ENCODE measurements at places on chromosomes 5 and 9.

DNA sequence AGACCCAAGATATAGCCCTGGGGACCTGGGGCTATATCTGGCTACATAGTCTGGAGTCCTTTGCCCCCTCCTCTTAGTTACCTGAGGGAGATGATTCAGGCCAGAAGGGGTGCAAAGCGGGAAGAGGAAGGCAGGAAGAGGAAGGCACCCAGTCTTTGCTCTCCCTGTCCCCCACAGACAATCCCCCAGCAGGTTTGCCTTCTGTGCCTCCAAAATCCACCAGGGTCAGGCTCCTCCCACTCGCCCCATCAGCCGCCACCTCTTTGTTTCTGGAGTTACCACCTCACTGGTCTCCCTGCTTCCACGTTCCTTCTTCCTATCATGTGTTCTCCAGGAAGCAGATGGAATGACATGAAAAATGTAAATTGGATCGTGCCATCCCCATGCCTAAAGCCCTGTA lies 31.2 kb upstream of the FABP6 start:
- DNase-seq, result no peak

GRCh38 chr5:157930710-157931109 lies 71.8 kb upstream of the CLINT1 start:
- no peak for DNase-seq

DNA sequence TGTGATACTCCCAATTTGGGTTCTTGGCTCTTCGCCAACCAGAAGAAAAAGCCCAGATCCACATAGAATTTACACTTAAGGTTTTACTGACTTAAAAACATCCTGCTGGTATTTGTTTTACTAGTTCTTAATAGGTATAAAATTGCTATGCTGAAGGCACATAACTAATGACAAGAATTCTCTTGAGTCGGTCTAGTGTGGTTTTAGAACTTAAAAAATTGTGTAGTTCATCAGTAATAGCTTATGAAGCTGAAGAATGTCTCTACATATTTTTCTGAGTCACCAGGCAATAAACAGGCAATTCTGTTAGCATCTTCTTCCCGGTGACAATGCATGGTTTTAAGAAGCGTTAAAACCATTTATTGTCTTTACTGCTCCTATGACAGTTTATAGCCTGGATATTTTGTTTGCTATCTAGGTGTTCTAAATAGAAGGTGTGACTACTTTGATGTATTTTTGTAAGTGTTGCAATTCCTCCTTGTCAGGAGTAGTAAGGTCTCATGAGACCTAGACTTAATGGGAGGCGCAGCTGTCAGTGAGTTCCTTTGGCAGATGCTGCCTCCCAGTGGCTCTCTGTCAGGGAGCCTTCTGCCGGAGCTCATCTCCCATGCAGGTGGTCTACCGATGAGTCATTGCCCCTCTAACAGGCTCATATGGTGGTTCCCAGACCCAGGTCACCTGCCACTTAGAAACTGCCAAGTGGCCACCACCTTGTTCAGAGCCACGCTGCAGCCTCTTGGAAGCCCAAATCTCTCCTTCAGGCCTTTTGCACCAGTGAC lies 173.8 kb downstream of the MAST4 start:
- no peak for DNase-seq

GRCh38 chr9:83526211-83526610 lies 12.0 kb downstream of the FRMD3 start:
- no peak for DNase-seq

DNA sequence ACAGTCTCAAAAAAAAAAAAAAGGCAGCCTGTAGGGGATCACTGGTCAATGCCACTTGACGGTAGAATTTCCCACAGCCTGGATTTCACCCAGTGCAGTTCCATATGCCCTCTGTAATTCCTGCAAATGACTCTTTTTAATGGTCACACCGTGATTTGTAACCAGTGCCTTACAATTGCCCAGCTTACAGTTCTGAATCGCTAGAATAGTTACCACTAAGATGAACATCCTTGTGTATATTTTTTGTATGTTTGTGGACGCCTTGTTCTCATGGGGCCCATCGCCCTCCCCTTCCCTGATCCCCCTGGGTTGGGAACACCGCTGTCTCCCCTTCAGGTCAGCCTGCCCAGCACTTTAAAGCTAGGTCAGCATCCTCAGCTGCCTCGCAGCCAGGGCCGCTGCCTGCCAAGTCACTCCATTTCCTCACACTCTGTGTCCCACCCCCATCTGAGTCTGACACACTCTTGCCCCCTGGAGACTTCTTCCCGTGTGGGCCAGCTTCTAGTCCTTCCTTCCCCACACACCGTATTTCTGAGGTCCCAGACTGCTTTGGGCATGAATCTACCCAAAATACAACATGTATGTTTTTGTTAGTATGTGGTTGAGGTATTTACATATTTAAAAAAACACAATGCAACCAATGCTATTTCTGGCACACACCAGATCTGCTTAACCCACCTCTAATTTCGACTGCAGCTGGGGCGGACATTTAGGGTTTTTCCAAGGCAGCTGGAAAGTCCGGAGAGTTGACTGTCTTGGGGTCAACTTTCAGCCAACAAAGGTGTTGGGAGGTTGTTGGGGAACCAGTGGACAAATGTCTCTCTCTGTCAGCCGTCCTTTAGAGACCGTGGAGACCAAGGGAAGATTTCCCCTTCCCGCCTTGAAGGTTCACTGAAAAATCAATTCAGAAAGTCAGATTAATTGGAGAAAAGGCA lies 120.5 kb upstream of the NEK6 start:
- DNase-seq, result no peak

DNA sequence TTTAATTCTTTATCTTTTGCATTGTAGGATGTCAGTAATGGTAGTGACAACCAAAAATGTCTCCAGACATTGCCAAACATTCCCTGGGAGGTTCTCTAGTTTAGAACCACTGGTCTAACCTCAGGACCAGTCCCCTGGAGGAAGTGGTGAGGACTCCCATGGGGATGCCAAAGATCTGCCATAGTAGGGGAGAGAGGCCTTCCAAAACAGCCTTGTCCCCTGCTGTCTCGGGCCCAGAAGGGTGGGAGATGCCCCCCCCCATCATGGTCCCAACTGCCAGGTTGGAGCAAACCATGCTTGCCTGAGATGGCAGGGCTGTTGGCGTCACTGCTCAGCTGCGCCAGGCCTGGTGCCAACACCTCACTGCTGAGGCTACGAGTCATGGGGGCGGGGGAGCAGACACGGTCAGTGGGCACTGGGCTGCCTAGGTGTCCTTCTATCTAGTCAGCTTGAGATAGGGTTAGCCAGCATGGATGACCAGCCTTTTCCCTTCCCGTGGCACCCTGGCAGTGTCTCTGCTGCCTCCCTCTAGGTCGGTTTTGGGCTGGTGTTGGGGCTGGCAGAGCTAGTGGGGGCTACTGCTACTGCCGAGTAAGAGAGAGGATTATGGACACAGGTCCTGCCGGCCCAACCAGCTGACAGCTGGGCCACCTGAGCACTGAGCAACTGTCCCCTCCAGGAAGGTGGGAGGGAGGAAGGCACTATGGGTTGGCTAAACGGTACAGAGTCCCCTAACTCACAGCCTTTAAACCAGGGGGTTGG lies 8.3 kb upstream of the CXXC5 start:
- DNase-seq, result no peak

DNA sequence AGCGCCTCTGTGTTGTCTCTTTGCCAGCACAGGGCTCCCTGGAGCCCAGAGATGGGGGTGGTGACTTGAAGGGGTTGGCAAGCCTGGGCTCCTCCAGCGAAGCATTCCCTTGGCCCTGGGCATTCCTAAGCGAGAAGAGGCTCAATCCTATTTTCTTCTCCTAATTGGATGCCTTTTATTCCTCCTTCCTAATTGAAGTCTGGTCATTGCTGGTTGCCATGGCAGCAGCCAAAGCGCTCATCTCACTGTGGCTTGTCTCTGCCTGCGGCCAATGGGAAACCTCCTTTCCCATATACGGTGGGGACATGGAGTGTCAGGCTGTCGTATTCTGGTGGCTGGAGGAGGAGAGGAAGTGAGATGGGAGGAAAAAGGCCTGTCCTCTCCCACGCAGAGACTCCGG lies 52.3 kb upstream of the RARS1 start:
- no peak for DNase-seq

- DNase-seq, result no peak
Measured at GRCh38 chr5:96243862-96244261, 189.2 kb downstream of the PCSK1 start.

- DNase-seq, result no peak
Measured at GRCh38 chr5:65296067-65296466, 185.7 kb downstream of the ADAMTS6 start.

DNA sequence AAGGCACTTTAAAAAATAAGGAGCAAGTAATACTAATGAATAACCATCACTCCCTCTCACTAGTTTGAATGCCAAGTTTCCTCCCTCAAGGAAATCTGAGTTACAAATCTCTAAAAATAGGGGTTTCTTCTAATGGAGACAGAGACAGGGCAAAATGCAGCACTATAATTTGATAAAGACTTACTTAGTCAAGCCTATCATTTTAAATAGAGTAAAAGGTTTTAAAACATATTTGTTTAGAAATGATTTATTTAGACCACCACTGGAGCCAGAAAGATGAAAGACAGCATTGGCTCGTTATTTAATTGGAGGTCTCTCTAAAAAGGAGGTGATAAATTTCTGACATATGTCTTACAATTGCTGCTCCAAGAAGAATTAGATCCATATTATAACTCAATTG lies 228.7 kb downstream of the TLE1 start:
- DNase-seq, result no peak
